SJSA1 (cell line): ENCODE measurements at places on chromosomes 1 and 21. TPM values are rescaled to one million over a fixed set of nuclear protein-coding genes. Genes with fewer than 3 reads are reported as not detected.

Gene MFN2
- total RNA-seq: 53.6 and 54.8 TPM in 2 replicates

- H3K27me3 ChIP-seq: peaks cover 42% of the 10 kb centered on the region
- no peaks in the 10 kb centered on the region for H3K36me3 ChIP-seq
- no peak overlapping the region for H3K4me3 ChIP-seq
- no peak for DNase-seq
Observed at GRCh38 chr1:202642619-202643291, 67.5 kb downstream of the SYT2 start.

GRCh38 chr1:241606544-241606943 is 33.6 kb downstream of the CHML start:
- H3K27ac ChIP-seq: peak overlapping the region; percentile 24
- DNase-seq: no peak
- H3K4me1 ChIP-seq: peaks cover 68% of the 10 kb centered on the region
- H3K27me3 ChIP-seq: no peaks in the 10 kb centered on the region

- H3K27ac ChIP-seq: peak overlapping the region; percentile 35
- H3K27me3 ChIP-seq: no peaks in the 10 kb centered on the region
- no peak for DNase-seq
- no peaks in the 10 kb centered on the region for H3K36me3 ChIP-seq
Observed at GRCh38 chr1:8671306-8671917, 146.0 kb downstream of the RERE start.

Gene ITLN1
- not detected in 2 replicates for total RNA-seq

Gene EDN2
- 3.0 and 6.7 TPM in 2 replicates for total RNA-seq

DNA sequence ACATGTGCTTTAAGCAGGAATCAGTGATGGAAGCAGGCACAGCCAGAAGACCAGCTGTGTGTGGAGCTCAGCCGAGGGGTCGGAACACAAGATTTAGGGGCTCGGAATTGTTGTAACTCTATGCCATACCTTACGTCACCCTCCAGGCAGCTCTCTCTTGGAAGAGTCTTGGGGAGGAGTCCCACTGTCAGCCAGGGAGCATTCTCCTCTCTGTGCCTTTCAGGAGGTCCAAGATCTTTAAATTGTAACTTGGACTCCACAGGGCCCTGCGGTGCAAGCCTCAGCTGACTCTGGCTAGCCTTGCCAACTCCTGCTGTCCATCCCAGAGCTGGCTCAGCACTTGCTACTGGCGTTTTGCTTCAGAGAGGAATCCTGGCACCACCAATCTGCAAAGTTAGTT is 26.4 kb upstream of the ROR1 start:
- no peaks in the 10 kb centered on the region for H3K36me3 ChIP-seq
- H3K4me1 ChIP-seq: peaks cover 9% of the 10 kb centered on the region
- H3K27ac ChIP-seq: no peak overlapping the region

Gene SELP
- not detected in 2 replicates for total RNA-seq

DNA sequence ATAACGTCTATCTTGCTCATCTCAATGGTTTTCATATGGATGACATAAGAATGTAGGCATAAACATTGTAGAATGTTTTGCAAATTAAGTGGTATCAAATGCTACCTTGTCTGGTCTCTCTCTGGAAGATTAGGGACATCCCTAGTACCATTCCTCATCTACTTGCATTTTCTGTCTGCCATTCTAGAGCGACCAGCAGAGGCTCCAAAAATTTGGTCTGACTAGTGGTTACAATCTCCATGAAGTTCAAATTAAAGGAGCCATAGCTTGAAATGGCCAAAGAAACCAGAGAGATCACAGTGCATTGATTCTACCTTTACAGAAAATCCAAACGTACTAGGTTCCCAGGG is 1.1 kb downstream of the CD84 start:
- H3K4me1 ChIP-seq: no peaks in the 10 kb centered on the region
- no peak for DNase-seq
- no peaks in the 10 kb centered on the region for H3K36me3 ChIP-seq
- no peak overlapping the region for H3K4me3 ChIP-seq
- H3K27ac ChIP-seq: no peak overlapping the region

DNA sequence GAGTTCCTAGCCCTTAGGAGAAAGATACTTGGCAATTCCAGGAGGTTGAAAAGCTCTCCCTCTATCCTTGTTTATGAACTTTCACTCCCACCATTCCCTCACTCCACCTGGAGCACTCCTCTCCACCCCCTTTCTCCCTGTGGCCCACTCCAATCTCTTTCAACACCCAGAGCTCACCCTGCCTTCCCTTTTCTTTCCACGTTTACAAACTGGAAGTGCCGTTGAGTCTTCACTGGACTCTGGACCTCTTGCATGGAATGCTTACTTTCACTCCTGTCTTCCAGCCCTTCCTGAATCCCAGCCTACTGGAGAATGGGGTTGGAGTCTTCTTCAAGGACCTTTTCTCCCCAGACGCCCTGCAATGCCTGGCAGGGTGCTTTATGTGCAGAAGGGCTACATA is 198.5 kb downstream of the RHOU start:
- H3K4me1 ChIP-seq: peaks cover 35% of the 10 kb centered on the region
- H3K36me3 ChIP-seq: no peaks in the 10 kb centered on the region
- H3K4me3 ChIP-seq: no peak overlapping the region
- H3K27ac ChIP-seq: no peak overlapping the region
- H3K27me3 ChIP-seq: no peaks in the 10 kb centered on the region

Gene NCSTN
- 48.4 and 58.5 TPM in 2 replicates for total RNA-seq

DNA sequence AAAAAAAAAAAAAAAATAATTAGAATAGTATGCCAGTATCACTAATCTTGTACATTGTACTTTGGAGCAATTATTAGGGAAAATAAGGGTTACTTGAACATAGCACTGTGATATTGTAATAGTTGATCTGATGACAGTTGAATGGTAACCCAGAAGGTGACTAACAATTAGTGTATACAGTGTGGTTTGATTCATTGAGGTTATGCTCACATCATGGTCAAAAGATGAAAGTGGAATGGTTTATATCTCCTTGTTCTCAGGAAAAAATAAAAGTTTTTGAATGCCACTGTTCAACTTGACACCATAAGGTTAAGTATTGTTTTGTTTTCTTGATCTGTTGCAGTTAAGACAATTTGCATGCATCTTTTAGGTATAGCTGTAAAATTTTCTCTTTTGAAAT is 87.0 kb downstream of the GPR52 start:
- no peaks in the 10 kb centered on the region for H3K4me1 ChIP-seq
- no peak overlapping the region for H3K27ac ChIP-seq
- H3K36me3 ChIP-seq: no peaks in the 10 kb centered on the region
- no peak overlapping the region for H3K4me3 ChIP-seq
- no peaks in the 10 kb centered on the region for H3K27me3 ChIP-seq

GRCh38 chr1:11295905-11296304 is 22.9 kb downstream of the UBIAD1 start:
- DNase-seq: no peak
- H3K27me3 ChIP-seq: no peaks in the 10 kb centered on the region
- H3K27ac ChIP-seq: no peak overlapping the region
- no peaks in the 10 kb centered on the region for H3K4me1 ChIP-seq
- no peak overlapping the region for H3K4me3 ChIP-seq
- no peaks in the 10 kb centered on the region for H3K36me3 ChIP-seq

GRCh38 chr1:37631036-37631435 is 3.7 kb downstream of the RSPO1 start:
- DNase-seq: no peak
- no peak overlapping the region for H3K27ac ChIP-seq
- H3K36me3 ChIP-seq: no peaks in the 10 kb centered on the region
- H3K4me3 ChIP-seq: no peak overlapping the region

GRCh38 chr1:243513726-243514491 is 258.1 kb downstream of the SDCCAG8 start:
- H3K27ac ChIP-seq: peak overlapping the region; percentile 49
- no peak overlapping the region for H3K4me3 ChIP-seq
- H3K4me1 ChIP-seq: peaks cover 17% of the 10 kb centered on the region
- H3K36me3 ChIP-seq: peaks cover 35% of the 10 kb centered on the region
- H3K27me3 ChIP-seq: no peaks in the 10 kb centered on the region

DNA sequence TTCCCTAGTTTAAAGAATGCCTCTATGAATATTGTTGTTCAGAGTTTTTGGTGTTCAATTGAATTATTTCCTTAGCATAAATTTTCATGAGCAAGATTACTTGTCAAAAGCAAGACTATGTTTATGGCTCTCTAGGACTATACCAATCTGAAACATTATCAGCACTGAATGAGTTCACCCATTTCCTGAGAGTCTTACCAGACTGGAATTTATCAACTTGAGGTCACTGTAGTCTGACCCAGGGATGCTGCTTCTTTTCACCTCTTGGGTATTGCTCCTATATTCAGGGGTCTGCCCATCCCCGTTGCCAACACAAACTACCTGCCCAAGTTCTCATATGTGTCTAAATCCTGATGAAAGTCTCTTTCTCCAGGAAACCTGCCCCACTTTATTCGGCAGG is 42.6 kb downstream of the OPTC start:
- DNase-seq: no peak
- H3K36me3 ChIP-seq: no peaks in the 10 kb centered on the region
- peaks cover 25% of the 10 kb centered on the region for H3K4me1 ChIP-seq
- no peak overlapping the region for H3K27ac ChIP-seq
- H3K4me3 ChIP-seq: no peak overlapping the region
- H3K27me3 ChIP-seq: no peaks in the 10 kb centered on the region

GRCh38 chr1:245156736-245157505 is 2.1 kb downstream of the KIF26B start:
- DNase-seq: peak; percentile 47
- peaks cover 10% of the 10 kb centered on the region for H3K27me3 ChIP-seq
- peaks cover 44% of the 10 kb centered on the region for H3K4me1 ChIP-seq
- H3K36me3 ChIP-seq: peaks cover 14% of the 10 kb centered on the region

- no peaks in the 10 kb centered on the region for H3K36me3 ChIP-seq
- no peak for DNase-seq
- no peak overlapping the region for H3K4me3 ChIP-seq
- H3K27ac ChIP-seq: no peak overlapping the region
Observed at GRCh38 chr1:205046870-205047269, 3.9 kb downstream of the CNTN2 start.

Gene NPHS2
- total RNA-seq: not detected in 2 replicates

- H3K4me3 ChIP-seq: no peak overlapping the region
- H3K36me3 ChIP-seq: no peaks in the 10 kb centered on the region
- H3K4me1 ChIP-seq: no peaks in the 10 kb centered on the region
- DNase-seq: no peak
- no peak overlapping the region for H3K27ac ChIP-seq
Observed at GRCh38 chr1:17926906-17927305, 171.8 kb downstream of the ACTL8 start.

Gene SLC9C2
- total RNA-seq: not detected in 2 replicates

Gene TRNP1
- total RNA-seq: 6.5 and 7.5 TPM in 2 replicates

DNA sequence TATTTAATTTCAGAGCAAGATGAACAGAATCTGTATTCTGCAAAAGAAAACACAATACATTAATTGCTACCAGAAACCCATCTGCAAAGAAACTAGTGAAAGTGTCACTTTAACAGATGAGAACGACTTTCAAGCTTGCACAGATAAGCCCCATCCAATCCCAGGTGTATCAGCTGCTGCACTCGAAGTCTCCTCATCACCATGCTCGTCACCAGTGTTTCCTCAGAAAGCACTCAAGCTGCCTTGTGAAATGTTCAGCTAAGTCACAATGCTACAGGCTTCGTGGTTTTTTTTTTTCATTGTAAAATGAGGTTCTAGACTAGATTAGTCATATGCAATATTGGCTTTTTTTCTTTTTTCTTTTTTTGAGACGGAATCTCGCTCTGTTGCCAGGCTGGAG is 3.3 kb upstream of the TOMM20 start:
- H3K27ac ChIP-seq: no peak overlapping the region
- no peak overlapping the region for H3K4me3 ChIP-seq
- H3K27me3 ChIP-seq: no peaks in the 10 kb centered on the region
- no peak for DNase-seq

DNA sequence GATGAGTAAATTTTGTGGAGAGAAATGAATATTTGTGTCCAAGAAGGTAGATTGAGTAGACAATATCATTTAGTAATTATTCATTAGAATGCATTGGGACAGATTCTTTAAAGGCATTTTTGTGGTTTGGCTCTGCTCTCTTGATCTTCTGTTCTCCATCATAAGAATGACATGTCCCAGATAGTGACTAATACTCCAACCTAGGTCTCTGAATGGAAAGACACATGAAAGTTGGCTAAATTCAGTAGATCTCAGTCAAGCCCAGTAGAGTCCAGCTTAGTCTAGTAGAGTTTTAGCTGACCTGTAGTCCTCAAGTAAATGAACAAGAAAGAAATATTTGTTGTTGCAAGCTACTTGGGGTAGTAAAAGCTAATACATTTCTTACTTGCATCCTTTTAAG is 61.8 kb upstream of the DNAH14 start:
- H3K4me1 ChIP-seq: peaks cover 2% of the 10 kb centered on the region; the same call in 1 of the 2 replicates
- no peaks in the 10 kb centered on the region for H3K27me3 ChIP-seq
- DNase-seq: no peak
- H3K4me3 ChIP-seq: no peak overlapping the region
- no peaks in the 10 kb centered on the region for H3K36me3 ChIP-seq
- no peak overlapping the region for H3K27ac ChIP-seq

Gene LY9
- not detected in 2 replicates for total RNA-seq

Gene HFM1
- total RNA-seq: not detected in 2 replicates

DNA sequence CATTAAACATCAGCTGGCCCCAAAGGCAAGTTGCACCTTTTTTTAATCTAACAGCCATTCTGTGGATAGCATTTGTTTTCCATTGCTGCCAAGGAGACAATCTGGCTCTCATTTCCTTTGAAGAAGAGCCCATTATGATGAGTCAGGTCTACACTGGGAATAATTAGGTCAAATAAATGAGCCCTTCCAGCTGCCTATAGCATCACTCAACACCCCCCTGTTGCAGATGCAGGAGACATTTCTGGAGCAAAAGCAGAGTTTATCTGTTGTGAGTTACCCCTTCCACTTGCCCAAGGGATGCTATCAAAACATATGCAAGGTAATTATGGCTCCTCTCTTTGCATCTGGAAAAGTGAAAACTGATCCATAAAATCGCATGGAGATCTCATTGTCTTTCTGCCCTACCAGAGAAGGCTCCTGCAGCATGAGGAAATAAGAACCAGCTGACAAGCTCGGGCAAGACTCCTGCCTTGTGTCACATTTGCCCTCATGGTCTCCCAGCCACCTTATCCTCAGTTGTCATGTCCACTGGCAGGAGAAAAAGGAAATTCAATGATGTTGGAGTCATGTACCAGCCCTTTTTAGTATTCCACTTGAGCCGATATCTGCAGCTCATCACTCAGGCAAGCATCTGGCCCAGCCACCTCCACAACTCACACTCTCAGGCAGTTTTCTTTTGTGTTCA is 135.9 kb downstream of the SLC30A10 start:
- no peaks in the 10 kb centered on the region for H3K27me3 ChIP-seq
- H3K27ac ChIP-seq: no peak overlapping the region

- peaks cover 5% of the 10 kb centered on the region for H3K4me1 ChIP-seq
- H3K27ac ChIP-seq: no peak overlapping the region
- DNase-seq: no peak
- H3K27me3 ChIP-seq: no peaks in the 10 kb centered on the region
- no peak overlapping the region for H3K4me3 ChIP-seq
- peaks cover 12% of the 10 kb centered on the region; the same call in 1 of the 2 replicates for H3K36me3 ChIP-seq
Observed at GRCh38 chr1:204113896-204114295, 37.9 kb downstream of the ETNK2 start.

- no peak overlapping the region for H3K27ac ChIP-seq
- DNase-seq: no peak
- H3K4me3 ChIP-seq: no peak overlapping the region
- no peaks in the 10 kb centered on the region for H3K36me3 ChIP-seq
- 0 out of 2 replicates have a peak, but pooled peaks cover 3% of the 10 kb centered on the region for H3K4me1 ChIP-seq
- no peaks in the 10 kb centered on the region for H3K27me3 ChIP-seq
Observed at GRCh38 chr1:185896863-185897262, 162.7 kb downstream of the HMCN1 start.

Gene LCE6A
- not detected in 2 replicates for total RNA-seq

Gene OR10Z1
- not detected in 2 replicates for total RNA-seq
